Stimulated activated CD8-positive, alpha-beta memory T cell treated with anti-CD3 and anti-CD28 coated beads, Interleukin-7, amount 100 ng/mL, for 48 hours (primary cell): ENCODE measurements at places on chromosomes 4 and X.

DNA sequence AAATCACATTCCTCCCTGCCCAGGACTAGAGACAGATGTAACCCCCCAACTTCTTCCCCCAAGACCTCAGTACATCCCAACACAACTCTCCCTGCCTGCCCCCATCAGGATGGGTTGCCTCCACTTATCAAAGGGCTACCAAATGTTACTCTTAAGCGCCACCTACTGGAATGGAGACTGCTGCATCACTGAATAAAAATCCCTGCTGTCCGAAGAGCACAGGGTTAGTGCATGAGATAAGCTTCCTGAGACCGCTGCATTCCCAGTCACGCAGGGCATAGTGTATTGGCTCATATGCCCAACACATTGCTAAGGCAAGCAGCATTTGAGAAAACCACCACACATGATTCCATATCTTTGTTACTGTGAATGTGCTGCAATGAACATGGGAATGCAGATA is 544.5 kb downstream of the PPP4R3C start:
- no peak for DNase-seq

DNA sequence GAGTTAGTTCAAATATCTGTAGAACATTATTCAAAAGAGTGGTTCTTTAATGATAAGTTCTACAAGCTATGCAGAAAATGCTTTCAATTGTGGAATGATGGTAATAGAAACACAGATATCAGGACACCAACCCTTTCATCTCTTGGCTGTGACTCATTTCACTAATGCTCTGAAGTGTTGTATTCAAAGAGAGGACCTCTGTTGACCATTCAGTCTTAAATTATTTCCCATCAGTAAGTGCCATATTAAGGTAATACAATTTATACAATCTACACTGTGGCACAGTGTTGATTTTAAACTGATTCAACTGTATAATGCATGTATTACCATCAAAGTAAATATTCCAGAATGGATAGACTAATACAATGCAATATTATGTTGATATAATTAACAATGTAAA is 289.0 kb upstream of the ADGRL3 start:
- no peak for DNase-seq

DNA sequence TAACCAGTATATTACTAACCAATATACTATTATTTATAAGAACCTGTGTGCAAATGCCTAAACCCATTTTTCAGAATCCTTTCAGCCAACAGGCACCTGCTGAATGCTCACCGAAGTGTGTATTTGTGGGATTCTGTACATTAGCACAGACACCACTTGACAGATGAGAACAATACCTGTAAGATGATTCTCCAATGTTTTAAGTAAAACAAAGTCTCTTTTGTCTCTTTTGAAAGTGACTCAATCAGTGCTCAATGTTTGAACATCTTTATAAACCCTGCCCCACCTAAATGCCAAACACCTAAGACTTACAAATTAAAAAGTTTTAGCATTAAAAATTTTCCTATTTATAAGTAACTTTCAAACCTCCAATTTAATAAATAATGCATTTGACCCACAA is 763 bp downstream of the ASB9 start:
- DNase-seq: no peak

GRCh38 chrX:29528281-29528680 is 687.1 kb upstream of the MAGEB2 start:
- no peak for DNase-seq

DNA sequence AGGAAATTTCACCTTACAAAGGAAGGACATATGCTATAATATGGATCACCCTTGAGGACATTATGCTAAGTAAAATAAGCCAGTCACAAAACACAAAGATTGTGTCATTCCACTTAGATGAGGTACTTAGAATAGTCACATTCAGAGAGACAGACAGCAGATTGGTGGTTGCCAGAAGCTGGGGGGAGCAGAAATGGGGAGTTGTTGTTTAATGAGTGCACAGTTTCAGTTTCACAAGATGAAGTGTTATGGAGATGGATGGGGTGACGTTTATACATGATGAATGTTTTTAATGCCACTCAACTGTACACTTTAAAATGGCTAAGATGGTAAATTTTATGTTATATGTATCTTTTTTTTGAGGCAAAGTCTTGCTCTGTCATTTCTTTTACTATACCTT is 14.8 kb upstream of the SPON2 start:
- DNase-seq: no peak

GRCh38 chr4:150641612-150642011 is 59.7 kb downstream of the MAB21L2 start:
- no peak for DNase-seq

DNA sequence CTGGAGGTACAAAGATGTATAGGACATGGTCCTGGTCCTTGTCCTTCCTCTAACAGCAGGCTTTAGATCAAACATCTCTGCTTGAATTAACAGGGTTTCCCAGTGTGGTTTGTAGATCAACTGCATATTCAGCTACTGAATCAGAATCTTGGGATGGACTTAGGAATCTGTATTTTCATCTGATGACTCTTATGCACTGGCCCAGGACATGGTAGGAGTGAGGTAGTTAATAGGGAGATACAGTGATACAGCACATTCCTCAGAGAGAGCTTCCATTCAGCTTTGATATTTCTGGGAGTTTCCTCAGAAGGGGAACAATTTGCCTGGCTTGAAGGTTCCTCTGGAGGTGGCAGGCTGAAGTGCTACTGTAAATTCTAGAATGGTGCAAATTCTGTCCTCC is 203.1 kb downstream of the LARP7 start:
- DNase-seq: no peak

DNA sequence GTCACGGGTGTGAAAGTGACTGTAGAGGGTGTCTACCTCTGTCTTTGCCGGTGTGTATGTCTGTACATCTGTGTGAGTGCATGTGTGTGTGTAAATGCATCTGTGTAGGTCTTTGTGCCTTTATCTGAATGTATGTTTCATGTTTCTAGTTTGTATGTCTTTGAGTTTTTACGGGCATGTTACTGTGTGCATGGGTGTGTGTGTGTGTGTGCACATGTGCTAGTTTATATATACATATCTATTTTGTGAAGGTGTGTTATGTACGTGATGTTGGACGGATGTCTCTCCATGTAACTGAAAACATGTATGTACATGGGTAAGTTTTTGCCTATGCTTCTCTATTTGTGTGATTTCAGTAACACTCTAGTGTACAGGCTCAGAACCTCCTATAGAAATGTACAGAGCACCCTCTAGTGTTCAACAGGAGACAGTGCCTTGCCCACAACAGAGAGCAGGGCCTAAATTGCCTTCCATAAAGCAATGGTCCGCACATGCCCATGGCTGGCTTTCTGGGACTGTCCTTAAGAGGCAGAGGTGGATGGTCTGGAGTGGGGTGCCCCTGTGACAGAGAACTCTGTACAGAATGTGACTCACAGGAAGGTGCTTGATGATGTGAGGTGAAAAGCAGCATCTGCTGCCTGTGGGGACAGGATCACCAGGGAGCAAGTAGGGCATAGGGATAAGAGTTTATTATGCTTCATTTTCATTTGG is 343.5 kb downstream of the RAPGEF2 start:
- no peak for DNase-seq

GRCh38 chrX:47204970-47205369 is 11.3 kb downstream of the UBA1 start:
- no peak for DNase-seq

GRCh38 chrX:48597353-48598264 is at the start of gene WDR13:
WDR13 (plus strand) TSS chrX:48597492; CDS start chrX:48597997, 505 bp downstream.
- DNase-seq: peak; percentile 83

DNA sequence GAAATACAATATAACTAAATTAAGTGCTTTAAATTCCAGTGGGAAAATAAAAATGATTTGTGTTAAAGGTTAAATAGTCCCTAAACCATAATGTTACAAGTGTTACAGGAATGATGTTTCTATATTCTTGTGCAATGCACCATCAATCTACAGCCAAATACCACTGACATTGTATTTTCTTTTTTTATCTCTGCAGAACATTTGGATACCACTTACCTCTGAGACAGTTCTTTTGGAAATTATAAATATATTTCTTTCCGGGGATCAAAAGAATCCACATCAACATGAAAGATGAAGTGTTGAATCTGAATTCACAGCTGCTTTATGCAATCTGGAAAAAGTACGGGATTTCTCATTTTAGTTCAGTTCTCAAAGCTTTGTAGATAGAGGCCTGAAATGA is 518.3 kb upstream of the AGA start:
- DNase-seq: no peak

GRCh38 chrX:40845331-40845911 is 110.1 kb upstream of the MED14 start:
- DNase-seq: no peak

DNA sequence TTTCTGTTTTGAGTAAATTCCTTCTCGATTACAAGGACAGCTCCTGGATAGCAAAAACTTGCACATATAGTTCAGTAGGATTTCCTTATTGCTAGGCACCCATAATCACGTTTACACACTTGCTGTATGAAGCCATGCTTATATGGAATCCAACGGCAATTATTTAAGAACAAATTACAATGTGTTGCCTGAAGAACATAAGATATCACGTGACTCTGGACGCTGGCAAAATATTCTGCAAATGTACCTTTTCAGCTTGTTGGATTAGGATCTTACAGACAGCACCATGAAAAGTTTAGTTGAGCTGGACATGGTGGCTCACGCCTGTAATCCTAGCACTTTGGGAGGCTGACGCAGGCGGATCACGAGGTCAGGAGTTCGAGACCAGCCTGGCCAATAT is 17.4 kb downstream of the MFAP3L start:
- no peak for DNase-seq

GRCh38 chrX:151738751-151739150 is 4.2 kb downstream of the CNGA2 start:
- DNase-seq: no peak

DNA sequence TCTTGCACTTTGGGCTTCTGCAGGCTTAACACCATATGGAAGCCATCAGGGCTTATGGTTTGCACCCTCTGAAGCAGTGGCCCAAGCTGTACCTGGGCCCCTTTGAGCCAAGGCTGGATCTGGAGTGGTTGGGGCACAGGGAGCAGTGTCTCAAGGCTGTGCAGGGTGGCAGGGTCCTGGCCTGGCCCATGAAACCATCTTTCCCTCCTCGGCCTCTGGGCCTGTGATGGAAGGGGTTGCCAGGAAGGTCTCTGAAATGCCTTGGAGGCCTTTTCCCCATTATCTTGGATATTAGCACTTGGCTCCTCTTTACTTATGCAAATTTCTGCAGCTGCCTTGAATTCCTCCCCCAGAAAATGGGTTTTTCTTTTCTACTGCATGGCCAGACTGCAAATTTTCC is 134.7 kb upstream of the USP9X start:
- DNase-seq: no peak

- no peak for DNase-seq
Observed at GRCh38 chrX:11427453-11428071, 134.3 kb downstream of the AMELX start.

- DNase-seq: no peak
Observed at GRCh38 chr4:91243132-91243531, 1060.6 kb upstream of the GRID2 start.

DNA sequence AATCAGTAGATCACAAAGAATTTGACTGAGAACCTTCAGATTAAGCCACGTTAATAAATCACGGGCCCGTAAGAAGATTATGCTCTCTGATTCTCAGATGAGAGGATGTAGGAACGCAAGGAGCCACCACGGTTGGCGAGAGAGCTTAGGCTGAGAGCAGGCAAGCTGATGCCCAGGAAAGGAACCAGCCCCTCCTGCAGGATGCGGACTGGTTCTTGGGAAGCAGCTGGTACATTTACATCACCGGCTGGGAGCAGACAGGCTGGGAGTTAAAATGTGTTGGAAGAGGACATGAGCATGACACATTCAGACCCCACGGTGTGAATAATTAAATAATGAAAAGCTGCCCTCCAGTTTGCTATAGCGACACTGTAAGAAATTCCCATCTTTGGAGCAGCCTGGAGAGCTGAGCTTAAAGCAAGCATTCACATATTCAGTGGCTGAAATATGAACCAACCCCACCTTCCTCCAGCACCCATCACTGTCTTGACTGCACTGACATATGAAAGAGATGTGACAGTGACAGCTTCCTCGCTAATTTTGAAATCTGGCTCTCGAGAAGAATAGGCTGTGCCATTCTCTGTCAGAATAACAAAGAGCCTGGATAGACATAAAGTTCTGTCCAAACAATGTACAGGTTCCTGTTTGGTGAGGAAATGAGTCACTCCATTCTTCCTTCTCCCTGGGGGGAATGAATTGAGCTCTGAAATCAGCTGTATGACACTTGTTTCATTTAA is 33.1 kb downstream of the LNX1 start:
- no peak for DNase-seq

- no peak for DNase-seq
Observed at GRCh38 chr4:8598391-8599090, 6.0 kb downstream of the CPZ start.

GRCh38 chrX:69015564-69016292 is 149.5 kb downstream of the PJA1 start:
- no peak for DNase-seq

GRCh38 chrX:4588893-4589292 is 875.4 kb upstream of the PRKX start:
- DNase-seq: no peak

GRCh38 chr4:62226082-62226481 is 1026.0 kb downstream of the ADGRL3 start:
- no peak for DNase-seq

- DNase-seq: no peak
Observed at GRCh38 chrX:129585691-129586090, 45.6 kb downstream of the OCRL start.

DNA sequence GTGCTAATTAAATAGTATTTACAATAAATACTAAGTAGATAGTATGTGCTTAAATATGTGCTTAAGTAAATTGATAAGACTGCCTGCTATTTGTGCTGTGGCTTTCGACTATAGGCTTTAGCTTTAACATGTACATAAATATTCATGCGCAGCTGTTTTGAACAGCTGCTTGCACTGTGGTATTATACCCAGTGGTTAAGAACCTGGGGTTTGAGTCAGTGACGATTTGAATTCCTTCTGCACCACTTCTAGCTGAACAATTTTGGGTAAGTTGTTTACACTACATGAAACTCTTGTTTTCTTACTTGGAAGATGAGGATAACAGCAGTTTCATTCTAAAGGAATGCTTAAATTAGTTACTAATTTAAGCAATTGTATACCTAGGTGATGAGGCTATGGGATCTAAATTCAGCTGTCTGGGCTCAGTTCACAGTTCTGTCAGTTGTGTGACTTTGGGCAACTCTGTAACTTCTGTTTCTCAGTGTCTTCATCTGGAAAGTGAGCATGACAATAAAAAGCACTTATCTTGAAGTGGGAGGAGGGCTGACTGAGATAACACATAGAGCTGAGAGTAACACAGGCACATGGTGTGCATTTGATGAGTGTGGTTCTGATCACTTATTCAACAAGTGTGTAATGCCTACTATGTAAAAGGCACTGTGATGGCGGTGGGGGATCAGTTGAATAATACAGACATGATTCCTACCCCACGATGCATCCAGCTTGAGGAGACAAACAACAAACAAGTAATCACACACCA is 37.0 kb downstream of the HPGDS start:
- DNase-seq: no peak

GRCh38 chr4:139903845-139904244 is 238.2 kb downstream of the MGST2 start:
- DNase-seq: no peak

- no peak for DNase-seq
Observed at GRCh38 chr4:145435646-145436045, 46.0 kb upstream of the SMAD1 start.
